Muscle of leg (tissue), 16 donors: ENCODE measurements at places on chromosomes 1 and 21. TPM values are rescaled to one million over a fixed set of nuclear protein-coding genes. Genes with fewer than 3 reads are reported as not detected.

GRCh38 chr1:225657462-225657989, 4.6 kb upstream of the ENAH start:
- peak; percentile 69 for DNase-seq

- DNase-seq, result no peak
Observed at GRCh38 chr1:40588586-40588985, 57.1 kb downstream of the ZNF684 start.

The CFHR2 gene
- polyA plus RNA-seq, result not detected

DNA sequence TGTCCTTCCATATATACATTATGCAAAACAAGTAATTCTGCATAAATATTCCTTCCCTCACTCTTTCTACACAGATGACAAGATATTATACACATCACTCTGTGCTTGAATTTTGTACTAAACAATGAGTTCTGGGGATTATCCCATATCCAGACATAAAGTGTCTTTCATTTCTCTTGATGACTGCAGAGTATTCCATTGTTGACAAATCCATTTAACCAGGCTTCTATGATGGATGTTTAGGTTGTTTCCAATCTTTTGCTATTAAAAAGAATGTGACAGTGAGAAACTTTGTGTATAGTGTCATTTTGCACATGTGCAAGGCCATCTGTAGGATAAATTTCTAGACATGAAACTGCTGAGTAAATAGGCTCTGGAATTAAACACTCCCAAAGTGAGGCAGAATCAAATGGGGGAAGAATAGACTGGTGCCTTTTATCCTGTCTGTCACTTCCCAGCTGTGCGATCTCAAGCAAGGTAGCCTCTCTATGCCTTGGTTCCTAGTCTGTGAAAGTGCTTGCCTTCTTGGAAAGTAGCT, 29.9 kb upstream of the ATP2B4 start:
- DNase-seq, result no peak

The C1orf232 gene
- not detected for polyA plus RNA-seq

GRCh38 chr1:32266921-32267591, 16.0 kb downstream of the LCK start:
- peak; percentile 41 for DNase-seq

GRCh38 chr1:241457421-241457820, 62.1 kb downstream of the FH start:
- no peak for DNase-seq

DNA sequence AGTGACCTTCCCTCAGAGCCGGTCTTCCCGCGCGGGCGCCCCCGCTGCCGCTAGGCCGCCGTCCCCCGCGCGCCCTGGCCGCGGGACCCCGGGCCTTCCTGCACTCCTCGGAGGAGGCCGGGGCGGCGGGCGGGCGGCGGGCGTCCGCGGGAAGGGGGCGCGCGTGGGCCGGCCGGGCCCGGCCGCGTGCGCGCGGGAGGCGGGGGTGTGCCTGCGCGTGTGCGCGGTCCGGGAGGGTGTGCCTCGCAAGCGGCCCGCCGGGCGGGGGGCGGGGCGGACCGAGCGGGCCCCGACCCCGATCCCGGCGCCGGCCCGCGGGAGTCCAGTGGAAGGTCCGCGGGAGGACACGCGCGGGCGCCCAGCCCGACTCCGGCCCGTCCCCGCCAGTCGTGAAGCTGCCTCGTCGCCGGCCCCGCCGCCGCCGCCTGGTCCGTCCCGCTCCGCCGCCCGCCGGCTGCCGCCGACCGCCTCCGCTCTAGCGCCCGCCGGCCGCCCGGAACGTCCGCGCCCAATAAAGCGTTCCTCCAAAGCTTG, 438 bp downstream of the MRPS6 start:
- DNase-seq, result peak; percentile 73

- no peak for DNase-seq
Observed at GRCh38 chr1:243494741-243495431, 239.0 kb downstream of the SDCCAG8 start.

DNA sequence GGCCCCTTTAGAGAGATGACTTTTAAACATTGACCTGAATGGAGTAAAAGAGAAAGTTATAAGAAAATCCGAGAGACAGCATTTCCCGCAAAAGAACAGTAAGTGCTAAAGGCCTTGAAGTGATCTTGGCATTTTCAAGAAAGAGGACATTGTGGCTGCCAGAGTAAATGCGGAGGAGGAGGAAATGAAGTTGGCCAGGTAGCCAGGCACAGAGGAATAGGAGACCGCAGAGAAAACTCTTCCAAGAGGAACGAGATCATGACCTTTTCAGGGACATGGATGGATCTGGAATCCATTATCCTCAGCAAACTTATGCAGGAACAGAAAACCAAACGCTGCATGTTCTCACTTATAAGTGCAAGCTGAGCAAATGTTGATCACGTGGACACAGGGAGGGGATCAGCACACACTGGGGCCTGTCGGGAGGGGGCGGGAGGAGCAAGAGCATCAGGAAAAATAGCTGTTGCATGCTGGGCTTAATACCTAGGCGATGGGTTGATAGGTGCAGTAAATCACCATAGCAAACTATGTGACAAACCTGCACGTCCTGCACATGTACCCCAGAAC, 49.7 kb downstream of the EEIG2 start:
- DNase-seq, result peak; percentile 83

- DNase-seq, result no peak
Observed at GRCh38 chr21:17146426-17146825, 366.4 kb upstream of the CXADR start.

DNA sequence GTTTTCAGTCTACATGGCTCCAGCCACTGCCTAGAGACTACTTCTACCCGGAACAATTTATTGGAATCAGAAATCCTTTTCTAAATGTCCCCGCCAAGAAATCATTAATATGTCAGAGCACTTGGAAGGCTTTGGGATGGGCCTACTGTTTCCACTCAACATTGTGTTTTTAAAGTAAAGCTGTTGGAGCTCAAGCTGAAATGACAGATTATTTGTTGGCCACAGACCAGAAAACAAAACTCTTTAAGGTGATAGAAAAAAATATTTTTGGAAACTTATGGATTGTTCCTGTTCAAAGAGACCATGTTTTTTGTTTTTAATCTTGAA, 496 bp downstream of the VPS45 start:
- peak; percentile 58 for DNase-seq

- DNase-seq, result no peak
Observed at GRCh38 chr1:240173836-240174235, 82.2 kb downstream of the FMN2 start.

The BNIPL gene
- polyA plus RNA-seq, result 0.22 TPM

DNA sequence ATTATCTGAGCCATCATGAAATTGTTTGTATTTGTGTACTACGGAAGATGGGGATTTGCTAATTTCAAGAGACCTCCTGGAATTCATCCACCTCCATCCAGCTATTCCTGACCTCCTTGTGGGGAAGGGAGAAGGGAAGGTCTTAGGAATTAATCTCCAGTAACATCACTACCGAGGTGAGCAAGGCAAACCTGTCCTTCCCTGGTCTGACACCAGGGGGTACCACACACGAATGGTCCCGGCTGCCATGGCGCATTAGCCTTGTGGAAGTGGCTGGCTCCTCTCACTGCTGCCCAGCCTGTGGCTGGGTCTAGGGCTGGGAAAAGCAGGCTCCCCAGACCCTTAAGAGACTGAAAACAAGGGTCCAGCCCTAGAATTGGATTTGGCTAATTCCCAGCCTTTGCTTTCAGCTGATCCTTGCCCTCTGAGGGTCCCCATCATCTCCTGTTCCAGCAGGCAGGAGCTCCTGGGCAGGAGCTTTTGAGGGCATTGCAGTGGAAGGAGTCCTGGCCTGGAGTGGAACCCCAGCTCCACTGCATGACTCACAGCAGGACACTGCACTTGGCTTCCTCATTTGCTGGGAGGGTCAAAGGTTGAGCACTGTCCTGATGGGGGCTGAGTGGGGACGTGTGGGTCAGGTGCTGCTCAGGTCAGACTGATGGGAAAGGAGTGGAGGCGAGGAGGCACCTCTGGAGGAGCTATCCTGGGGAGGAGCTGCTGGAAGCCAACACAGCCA, 34.8 kb downstream of the RIMS3 start:
- peak; percentile 14 for DNase-seq

The CA6 gene
- 0.17 TPM for polyA plus RNA-seq

DNA sequence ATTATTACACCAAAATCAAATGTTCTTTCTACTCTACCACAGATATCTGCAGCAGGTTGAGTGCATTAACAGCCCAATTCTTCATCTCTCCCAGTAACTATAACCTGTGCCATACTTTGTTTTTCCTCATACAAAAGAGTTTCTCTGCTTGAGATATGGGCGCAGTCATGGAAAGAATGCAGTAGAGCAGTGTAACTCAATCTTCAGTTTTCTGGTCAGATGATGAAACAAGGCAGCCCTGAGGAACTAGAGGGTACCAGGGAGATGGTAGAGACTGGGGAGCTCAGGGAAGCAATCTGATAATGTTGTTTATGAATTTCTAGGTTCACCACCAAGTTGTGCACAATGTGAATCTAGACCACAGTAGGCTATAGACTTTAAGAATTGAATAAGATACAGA, 39.6 kb downstream of the ASPM start:
- no peak for DNase-seq

- DNase-seq, result peak; percentile 64
Observed at GRCh38 chr1:82225421-82226185, 424.9 kb downstream of the ADGRL2 start.

DNA sequence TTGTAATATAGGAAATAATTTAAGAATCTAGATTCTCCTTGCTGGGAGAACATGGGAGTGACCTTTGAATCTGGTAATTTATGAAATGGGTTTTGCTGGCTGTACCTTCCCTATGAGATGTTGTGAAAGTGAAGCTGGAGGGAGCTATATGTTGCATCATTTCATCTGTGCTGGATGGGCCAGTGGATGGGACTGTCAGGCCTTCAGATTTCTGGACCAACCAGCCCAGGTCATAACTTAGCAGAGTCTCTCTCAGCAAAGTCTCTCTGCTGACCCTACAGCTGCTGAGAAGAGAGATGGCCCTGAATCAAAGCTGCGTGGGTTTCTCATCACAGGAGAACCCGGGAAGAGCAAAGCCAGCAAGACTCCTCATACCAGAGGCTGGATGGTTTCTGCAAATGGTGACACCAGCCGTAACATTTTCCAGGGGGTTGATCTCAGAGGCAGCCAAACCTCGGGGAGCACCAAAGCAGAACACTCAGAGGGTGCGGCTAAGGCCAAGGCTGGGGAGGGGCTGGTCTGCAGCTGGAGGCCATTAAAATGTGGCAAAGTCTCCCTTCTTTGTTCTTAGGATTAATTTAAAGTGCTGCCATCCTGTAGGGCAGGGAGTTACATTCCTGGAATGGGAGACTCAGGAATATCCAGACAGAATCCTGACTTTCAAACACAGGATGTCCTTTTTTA, 18.2 kb upstream of the PTGFRN start:
- peak; percentile 76 for DNase-seq

The SPRR1B gene
- not detected for polyA plus RNA-seq

DNA sequence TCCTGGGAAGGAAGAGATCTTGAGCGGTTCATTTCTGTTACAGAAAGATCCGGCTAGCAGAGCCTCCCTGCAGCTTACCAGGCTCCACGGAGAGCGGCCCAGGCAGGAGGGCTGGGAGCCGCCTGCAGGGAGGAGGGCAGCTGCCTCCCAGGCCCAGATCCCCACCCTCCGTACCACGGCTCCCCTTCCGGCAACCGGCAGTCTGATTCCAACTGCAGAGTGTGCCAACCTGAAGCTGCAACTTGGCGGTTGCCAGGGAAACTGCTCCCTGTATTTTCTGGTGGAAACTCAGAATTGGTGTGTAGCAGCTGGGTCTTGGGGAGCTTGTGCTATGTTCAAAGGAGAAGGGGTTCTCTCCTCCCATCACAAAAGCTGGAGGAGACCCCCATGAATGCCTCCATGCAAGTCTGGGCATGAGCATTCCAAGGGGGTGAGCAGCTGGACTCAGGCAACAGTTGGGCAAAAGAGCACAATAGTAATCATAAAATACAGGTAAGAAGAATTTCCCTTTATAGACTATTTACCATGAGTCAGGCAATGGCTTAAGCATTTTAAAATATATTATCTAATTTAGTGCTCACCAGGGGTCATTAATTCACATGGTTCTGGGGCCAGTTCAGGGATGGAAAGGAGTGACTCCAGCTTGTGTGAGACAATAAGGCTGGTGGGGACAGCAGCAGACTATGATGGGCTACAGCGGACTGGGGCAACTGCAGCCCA, 46.1 kb upstream of the KAZN start:
- peak; percentile 11 for DNase-seq

DNA sequence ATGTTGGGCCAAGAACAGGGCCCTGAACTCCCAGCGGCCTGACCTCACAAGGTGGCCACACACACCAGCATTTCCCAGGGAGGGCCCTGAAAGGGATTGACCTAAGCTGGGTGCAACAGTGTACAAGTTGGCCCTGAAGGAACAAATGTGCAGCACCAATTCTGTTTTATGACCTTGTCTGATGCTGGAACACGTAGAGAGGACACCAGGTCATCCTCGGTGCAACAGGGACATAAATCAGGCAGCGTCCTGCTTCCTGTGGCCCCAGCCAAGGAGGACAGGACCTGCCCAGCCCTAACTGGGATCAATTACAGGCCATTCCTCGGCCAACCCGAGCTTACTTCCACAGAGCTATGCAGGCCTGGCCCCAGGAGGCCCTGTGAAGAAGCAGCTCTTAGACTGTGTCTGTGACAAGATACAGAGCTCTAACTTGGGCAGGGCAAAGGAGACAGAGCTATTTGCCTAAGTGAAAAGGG, 12.8 kb upstream of the PHC2 start:
- DNase-seq, result peak; percentile 79

The GBP5 gene
- polyA plus RNA-seq, result 1.5 TPM

The SPATA45 gene
- polyA plus RNA-seq, result not detected

The OR2T2 gene
- polyA plus RNA-seq, result not detected

GRCh38 chr1:202016022-202016810, 5.8 kb downstream of the ELF3 start:
- no peak for DNase-seq

The KPNA6 gene
- 22.9 TPM for polyA plus RNA-seq

GRCh38 chr1:225598847-225599246, 54.1 kb downstream of the ENAH start:
- DNase-seq, result no peak
